ENCODE measurements at places on chromosomes 12 and 14.

DNA sequence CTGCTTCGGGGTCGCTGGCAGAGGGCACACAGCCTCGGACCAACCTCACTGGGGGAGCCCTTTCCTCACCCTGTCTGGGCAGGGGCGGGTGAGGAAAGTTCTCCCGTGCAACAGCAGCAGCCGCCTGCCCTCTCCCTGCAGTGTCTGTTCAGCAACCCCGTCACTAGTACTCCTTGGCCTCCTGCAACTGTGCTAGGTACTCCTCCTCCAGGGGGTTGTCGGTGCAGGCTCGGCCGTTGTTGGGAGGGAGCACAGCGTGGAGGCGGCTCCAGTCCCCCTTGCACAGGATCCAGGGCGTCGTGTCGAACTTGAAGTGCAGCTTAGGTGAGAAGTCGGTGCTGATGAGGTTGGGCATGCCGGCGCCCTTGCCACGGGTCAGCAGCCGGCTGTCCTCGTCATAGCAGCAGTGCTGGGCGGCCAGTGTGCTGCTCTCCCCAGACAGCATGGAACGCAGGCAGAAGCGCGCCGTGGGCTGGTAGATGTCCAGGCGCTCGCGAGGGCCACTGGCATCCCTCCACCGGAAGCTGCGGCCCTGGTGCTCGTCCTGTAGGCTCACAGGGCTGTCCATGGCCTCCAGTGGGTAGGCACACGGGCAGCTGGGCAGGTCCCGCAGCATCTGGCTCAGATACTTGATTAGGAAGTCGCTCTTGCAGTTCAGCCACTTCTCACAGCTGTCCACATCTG is 17.7 kb downstream of the AHSA1 start:
- DNase-seq = no peak

DNA sequence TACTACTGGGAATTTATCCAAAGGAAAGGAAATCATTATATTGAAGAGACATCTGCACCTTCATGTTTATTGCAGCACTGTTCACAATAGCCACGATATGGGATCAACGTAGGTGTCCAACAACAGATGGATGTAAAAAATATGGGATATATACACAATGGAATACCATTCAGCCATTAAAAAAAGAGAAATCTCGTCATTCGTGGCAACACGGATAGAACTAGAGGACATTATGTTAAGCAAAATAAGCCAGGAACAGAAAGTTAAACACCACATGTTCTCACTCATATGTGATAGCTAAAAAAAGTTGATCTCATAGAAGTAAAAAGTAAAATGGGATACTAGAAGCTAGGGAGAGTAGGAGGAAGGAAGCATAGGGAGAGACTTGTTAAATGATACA is 82.9 kb upstream of the CLMN start:
- peak; percentile 43 for DNase-seq

DNA sequence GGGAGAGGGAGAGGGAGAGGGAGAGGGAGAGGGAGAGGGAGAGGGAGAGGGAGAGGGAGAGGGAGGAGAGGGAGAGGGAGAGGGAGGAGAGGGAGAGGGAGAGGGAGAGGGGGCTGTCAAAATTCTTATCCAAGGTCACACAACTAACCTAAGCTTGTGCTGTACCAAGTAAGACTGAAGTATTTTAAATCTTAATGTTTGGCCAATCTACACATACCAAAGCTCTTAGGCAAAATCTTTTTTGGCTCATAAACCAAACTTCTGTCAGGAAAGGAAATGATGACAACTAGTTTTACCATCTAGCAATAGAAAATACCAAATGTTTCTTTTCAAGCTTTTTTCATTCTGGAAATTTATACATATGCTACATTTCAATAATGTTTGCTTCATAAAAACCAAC is 33.8 kb downstream of the CCDC38 start:
- no peak for DNase-seq

- peak; percentile 16 for DNase-seq
Measured at GRCh38 chr12:65510584-65511050, 232.1 kb downstream of the MSRB3 start.

GRCh38 chr12:4621511-4621910 is 27.3 kb downstream of the AKAP3 start:
- DNase-seq = no peak

DNA sequence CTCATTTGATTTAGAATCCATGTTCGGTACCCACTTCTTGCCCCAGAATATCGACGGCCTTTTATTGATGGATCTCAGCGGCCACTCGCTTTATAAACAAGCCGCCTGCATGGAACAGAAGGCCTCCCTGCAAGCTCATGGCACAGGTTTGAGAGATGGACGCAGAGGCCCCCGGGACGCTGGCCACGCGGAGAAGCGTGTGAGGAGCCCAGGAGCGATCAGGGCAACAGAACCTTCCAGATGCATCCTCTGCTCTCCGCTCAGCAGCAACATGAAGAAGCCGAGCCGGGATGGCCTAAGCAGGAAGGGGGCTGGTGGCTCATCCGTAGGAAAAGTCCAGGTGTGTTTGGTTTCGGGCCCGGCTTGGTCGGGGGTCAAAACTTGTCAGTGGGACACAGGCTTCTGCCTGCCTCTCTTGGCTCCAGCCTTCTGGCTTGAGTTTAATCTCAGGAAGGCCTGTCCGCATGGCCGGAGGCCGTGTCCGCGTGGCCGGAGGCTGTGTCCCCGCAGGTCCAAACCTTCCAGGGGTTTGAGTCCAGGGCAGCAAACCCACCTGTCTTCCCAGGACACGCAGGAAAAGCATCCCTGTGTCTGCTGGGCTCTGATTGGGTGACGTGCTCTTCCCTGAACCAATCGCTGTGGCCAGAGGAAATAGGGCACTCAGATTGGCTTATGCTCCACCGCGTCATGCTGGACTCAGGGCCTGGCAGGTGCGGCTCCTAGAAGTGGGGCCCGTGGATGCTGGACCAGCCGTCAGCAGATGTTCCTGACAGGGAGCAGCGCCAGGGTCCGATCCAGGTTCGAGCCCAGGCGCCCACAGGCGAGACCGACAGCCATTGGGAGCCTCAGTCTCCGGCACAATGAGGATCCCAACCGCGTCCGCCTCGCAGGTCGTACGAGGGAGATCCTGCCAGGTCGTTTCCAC is 65.0 kb downstream of the GALNT9 start:
- no peak for DNase-seq

- no peak for DNase-seq
Measured at GRCh38 chr14:50311337-50311971, 575 bp downstream of the L2HGDH start.

DNA sequence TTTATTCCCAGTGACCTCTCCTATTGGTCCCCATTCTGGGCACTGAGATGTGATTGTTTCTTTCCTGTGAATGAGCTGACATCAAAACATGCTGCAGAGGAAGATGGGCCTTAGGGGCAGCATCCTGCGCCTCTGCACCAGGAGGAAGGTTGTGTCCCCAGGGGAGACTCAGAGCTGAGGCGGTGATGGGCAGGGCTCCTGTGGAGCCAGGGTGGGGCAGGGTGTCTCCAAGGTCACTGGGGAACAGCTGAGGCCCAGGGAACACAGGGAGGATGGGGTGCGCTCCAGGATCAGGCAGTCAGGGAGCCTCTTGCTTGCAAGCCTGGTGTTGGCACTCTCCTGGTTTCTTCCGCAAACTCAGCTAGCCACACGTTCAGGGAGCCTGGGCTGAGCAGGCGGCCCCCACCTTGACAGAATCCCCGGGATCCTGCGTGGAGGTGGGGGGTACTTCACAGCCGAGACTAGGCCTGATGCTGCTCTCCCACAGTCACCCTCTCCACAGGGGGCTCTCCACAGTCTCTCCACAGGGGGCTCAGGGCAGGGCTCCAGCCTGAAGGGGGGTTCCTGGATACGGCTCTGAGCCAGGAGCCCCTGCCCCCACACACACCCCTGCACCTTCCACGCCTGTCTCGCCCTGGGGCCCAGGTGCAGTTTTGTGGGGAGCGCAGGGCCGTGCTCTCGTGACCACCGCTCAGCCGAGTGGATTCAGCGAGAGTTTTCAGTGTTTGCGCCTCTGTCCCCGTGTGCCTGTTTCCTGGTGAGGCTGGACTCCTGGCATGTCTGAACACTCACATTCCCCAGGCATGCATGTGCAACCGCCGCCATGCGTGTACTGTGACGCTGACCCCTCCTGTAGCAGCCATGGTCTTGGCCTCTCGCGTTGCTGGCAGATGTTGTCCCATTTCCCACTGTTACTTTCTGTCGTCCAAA is 264.7 kb downstream of the SEC23A start:
- no peak for DNase-seq

- no peak for DNase-seq
Measured at GRCh38 chr12:15830538-15830937, 41.4 kb upstream of the EPS8 start.

DNA sequence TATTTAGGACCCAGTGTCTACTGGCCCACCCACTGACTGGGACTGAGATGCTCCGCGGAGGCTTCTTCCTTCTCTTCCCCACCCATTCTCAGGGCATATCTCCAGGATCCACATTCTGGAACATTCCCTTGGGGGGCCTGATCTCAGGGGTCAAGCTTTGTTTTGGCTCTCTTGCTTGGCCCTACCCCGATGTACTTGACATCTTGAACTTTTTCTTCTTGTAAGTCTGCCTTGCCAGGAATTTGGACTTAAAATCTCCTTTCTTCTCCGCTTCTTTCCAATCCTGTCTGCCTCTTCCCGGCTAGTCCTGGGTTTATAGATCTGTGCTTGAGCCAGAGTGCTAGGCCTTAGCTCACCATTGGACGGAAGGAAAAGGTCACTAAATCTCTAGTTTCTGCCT is 22.1 kb downstream of the DACT1 start:
- no peak for DNase-seq

- DNase-seq = peak; percentile 20
Measured at GRCh38 chr12:56358836-56359532, 923 bp downstream of the STAT2 start.

- DNase-seq = no peak
Measured at GRCh38 chr12:104769144-104769561, 188.9 kb downstream of the SLC41A2 start.

- no peak for DNase-seq
Measured at GRCh38 chr12:124172636-124173035, 122.3 kb upstream of the RFLNA start.

GRCh38 chr12:50013361-50014147 is 11.7 kb downstream of the RACGAP1 start:
- no peak for DNase-seq

- DNase-seq = no peak
Measured at GRCh38 chr14:58770491-58770982, 132.8 kb downstream of the DACT1 start.

DNA sequence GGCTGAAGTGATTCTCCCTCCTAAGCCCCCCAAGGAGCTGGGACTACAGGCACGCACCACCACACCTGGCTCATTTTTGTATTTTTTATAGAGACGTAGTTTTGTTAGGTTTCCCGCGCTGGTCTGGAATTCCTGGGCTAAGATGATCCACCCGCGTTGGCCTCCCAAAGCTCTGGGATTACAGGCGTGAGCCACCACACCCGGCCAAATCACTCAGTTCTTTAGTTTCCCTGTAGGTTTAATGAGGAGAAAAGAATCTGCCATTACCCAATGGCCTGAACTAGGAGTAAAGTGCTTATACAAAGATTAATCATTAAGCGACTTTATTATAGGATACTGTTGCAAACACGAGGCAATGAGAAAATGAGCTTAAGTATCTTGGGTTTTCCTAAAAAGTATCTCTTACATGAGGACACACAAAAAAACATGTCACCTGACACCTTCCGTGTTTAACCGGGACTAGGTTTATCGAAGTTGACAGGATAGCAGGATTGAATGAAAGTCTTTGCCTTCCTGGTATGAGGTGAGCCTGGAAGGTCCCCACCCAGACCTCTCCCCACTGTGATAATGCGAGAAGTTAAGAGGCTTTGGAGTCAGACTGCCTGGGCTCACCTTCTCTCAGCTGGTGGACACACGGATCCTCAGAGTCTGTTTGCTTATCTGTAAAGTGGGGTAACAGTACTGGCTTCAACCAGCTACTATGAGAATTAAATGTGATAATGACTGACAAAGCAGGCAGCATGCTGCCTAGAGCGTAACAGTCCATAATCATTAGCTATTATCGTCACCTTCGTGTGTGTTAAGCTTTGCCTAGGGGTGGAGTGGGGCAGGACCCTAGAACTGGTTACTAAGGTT is 133.5 kb upstream of the KRAS start:
- DNase-seq = no peak

GRCh38 chr14:64663174-64663573 is 41.0 kb upstream of the PLEKHG3 start:
- no peak for DNase-seq

- no peak for DNase-seq
Measured at GRCh38 chr12:116656306-116656705, 81.6 kb downstream of the SPRING1 start.

DNA sequence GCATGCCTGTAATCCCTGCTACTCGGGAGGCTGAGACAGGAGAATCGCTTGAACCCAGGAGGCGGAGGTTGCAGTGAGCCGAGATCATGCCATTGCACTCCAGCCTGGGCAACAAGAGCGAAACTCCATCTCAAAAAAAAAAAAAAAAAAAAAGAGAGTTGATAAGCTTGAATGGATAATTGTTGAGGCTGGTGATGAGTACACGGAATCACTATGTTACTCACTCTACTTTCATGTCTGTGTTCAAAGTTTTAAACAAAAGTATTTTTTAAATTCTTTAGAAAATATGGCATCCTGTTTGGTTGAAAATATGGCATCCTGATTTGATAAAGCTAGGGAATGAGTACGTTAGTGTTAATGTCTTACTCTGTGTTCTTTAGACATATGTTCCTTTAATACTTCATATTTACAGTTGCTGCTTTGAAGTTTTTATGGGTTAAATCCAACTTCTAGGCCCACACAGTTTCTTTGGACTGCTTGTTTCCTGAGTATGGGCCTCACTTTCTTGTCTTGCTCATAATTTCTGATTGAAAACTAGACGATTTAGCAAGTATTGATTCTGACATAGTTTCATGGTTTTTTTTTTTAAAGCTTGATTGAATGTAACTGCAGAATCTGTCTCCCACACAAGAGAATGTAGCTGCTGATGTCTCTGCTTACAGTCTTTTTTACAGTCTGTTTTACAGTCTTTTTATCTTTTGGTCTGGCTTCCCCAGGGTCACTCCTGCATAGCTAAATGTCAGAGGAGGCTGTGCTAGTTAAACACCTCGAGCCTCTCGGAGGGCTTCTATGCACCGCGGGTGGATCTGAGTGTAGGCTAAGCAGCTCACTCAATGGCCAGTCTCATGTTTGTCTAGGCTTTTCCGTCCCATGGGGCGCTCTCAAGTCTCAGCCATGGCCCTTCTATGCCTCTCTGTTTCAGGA is 14.1 kb upstream of the FBLN5 start:
- no peak for DNase-seq

DNA sequence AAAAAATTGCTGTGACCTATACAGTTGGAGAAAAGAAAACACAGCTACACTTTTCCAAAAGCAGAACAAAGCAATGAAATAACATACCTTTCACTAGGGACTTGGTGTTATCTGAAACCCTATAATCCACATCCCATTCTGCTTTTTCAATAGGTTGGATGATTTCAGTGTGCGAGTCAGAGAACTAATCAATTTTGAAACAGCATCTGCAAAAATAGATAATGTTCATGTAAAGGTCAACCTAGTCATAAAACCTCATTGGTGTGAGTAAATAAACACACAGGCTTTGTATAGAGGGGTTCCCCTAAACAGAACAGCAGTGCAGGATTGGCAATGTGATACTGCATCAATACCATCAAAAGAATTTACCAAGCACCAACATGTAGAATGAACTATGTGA is 173.0 kb upstream of the G2E3 start:
- DNase-seq = no peak

- DNase-seq = no peak
Measured at GRCh38 chr12:55737581-55738122, 5.3 kb upstream of the GDF11 start.

- DNase-seq = no peak
Measured at GRCh38 chr14:65972346-65972870, 513.8 kb upstream of the CCDC196 start.

- no peak for DNase-seq
Measured at GRCh38 chr14:74786796-74787315, 23.7 kb downstream of the YLPM1 start.
